Right lung (tissue), 10 donors: ENCODE measurements at places on chromosomes 6 and 20.

GRCh38 chr20:38002422-38002821, 30.8 kb downstream of the TTI1 start:
- no peak for DNase-seq

DNA sequence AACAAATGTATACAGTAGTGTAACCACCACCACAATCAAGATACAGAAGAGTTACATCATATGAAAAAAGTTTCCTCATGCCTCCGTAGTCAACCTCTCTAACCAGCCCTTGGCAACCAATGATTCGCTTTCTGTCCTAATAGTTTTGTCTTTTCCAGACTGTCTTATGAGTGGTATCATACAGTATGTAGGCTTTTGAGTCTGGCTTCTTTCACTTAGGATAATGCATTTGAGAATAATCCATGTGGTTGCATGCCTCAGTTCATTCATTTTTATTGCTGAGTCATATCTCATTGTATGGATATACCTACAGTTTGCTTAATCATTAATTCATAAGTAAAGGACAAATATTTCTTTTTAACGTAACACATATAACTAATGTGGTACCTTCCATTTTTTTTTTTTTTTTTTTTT, 86.4 kb upstream of the RIPOR2 start:
- no peak for DNase-seq

DNA sequence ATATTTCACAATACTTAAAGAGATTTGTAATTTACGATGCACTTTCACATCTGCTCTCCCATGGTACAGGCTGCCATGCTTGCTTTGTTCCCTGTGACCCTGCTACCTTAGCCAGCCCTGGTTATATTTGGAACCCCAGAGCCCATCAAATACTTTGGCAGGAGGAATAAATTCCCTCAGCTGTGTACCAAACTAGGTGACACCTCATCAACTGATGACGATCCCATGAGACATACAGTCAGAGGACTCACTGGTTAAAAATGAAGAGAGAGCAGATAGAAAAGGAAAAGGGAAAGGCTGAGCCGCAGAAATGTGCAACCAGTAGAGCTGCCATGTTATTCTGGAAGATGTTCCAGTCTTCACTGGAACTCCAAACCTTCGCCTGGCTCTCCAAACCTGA, 120.0 kb downstream of the SIM1 start:
- no peak for DNase-seq

GRCh38 chr6:112983713-112984261, 636.7 kb downstream of the RFPL4B start:
- peak; percentile 57 for DNase-seq

DNA sequence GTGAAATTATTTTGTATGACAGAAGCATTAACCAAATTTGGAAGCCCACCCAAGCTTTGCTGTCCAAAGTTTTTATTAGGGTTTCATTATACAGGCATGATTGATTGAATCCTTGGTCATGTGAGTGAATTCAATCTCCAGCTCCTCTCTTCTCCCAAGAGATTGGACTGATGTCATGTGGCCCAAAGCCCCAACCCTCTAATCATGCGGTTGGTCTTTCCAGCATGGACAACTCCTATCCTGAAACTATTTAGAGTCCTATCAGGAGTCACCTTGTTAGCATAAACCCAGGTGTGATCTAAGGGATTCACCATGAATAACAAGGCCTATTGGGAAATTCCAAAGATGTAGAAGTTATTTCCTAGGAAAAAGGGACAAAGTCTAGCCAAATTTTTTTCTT, 10.6 kb downstream of the POLR3F start:
- DNase-seq: no peak

DNA sequence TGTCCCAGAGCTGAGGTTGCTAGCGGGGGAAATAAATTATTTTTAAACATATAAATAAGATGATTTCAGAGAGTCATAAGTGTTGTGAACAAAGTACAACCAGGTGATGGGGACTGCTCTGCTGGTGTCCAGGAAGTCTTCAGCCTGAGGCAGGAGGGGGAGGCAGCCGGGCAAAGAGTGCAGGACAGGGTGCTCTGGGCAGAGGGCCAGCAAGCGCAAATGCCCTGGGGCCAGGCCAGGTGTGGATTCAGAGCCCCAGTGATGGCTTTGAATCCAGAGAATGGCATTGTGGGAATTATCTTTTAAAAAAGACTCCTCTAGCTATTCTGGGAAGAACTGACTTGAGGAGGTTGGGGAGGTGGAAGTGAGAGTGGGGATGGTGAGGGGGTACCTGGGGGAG, 1.6 kb downstream of the CLPSL1 start:
- DNase-seq: no peak

- no peak for DNase-seq
Observed at GRCh38 chr6:44511126-44511525, 123.6 kb downstream of the CDC5L start.

DNA sequence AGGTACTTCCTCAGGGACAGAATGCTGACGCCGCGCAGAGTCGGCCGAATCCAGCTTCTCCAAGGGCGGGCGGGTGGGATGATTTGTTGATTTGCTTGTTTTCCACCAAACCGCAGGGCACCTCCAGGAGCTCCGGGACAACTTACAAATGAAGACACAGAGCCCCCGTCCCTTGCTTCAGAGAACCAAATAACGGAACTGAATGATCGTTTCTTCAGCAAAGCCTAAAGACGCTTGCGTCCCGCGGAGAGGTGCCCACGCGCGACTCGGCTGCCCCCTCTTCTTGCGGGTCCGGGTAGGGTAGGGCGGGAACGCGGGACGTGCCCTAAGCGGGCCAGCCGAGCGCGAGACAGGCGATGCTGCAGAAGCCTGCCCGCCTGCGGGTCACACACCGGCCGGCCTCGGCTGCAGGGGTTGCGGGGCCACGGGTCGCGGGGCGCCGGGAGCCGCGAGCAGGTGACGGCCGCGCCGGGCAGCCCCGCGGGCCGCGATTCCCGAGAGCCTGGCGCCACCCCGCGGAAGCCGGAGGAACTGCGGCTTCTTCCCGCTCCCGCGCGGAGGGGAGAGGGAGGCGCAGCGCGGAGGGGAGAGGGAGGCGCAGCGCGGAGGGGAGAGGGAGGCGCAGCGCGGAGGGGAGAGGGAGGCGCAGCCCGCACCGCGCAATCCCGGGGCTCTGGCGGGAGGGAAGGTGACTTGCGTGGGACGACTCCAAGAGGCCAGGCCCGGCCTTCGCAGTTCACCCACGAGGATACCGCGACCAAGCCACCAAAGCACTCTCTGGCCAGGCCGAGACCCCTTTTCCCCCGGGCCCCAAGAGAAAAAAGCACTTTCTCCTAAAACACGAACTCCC, 7.7 kb upstream of the FOXF2 start:
- DNase-seq: peak; percentile 80

- no peak for DNase-seq
Observed at GRCh38 chr6:53327017-53327395, 21.7 kb downstream of the ELOVL5 start.

DNA sequence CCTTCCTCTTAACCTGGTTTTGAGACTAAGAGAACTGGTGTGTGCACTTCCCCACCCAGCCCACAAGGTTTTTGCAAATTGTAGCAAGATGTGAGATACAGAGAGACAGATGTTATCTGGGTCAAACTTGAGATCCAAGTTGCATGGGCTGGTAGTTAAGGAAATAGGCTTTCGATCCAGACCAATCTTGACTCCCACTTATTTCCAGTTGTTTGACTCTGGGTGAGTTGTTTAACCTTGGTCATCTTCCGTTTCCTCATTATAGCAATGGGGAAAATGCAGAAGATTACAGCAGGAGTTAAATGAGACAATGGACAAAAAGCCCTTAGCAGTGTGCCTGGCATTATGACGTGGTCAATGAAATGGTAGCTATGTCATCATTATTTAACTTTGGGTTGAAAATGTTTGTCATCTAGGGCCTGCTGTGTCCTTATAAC, 1.7 kb downstream of the SNX21 start:
- DNase-seq: no peak

GRCh38 chr20:24632581-24632980, 163.2 kb downstream of the SYNDIG1 start:
- no peak for DNase-seq

DNA sequence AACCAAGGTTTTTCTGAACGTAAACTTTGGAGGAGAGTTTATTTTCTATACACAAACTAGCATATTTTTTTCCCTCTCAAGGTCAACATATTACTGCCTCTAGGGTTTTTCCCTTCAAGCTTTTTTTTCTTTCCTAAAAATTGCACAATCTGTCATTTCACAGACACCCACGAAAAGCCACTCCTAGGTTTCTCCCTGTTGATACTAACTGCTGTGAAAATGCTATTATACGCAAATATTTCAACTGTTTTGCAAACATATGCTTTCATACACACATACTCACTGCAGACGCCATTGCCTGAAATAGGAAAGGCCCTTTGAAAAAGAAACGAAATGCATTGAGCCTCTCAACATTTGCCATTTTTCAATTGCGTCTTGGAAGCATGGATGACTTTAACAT, 333.0 kb downstream of the CD83 start:
- no peak for DNase-seq

DNA sequence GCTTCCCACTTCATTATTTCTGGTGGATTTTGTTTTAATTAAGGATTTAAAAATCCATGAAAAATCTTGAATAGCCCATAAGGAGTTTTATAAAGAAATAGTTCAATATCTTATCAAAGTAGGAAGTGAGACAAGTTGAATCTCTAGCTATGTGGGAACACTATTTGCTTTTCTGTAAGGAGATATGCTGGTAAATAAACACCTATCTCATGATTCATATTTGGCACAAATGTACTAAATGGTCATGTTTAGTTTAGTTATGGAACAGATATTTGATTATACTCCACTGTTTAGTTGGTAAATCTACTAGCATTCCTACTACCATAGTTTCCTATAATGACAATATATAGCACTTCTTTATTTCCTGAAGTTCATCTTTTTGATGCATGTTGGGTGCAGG, 239.9 kb upstream of the CEP162 start:
- DNase-seq: no peak

DNA sequence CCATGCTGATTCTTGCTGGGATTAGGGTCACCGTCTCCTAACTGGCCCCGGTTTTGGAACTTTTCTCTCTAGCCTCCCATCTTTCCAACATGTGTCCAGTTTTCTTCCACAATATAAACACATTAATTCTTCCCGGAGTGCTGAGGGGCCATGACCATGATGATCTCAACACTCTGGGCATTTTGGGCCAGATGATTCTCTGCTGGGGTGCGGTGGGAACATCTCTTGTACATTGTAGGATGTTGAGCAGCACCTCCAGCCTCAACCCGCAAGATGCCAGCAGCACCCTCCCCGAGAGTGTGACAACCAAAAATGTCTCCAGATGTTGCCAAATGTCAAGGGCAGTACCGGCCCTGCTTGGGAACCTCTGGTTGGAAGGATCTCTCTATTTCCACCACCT, 164.8 kb downstream of the TFAP2C start:
- DNase-seq: no peak

GRCh38 chr6:7373739-7374138, 15.8 kb downstream of the CAGE1 start:
- DNase-seq: no peak

- no peak for DNase-seq
Observed at GRCh38 chr6:146339716-146340115, 203.9 kb upstream of the RAB32 start.

GRCh38 chr20:59672576-59672975, 68.2 kb downstream of the PHACTR3 start:
- no peak for DNase-seq

DNA sequence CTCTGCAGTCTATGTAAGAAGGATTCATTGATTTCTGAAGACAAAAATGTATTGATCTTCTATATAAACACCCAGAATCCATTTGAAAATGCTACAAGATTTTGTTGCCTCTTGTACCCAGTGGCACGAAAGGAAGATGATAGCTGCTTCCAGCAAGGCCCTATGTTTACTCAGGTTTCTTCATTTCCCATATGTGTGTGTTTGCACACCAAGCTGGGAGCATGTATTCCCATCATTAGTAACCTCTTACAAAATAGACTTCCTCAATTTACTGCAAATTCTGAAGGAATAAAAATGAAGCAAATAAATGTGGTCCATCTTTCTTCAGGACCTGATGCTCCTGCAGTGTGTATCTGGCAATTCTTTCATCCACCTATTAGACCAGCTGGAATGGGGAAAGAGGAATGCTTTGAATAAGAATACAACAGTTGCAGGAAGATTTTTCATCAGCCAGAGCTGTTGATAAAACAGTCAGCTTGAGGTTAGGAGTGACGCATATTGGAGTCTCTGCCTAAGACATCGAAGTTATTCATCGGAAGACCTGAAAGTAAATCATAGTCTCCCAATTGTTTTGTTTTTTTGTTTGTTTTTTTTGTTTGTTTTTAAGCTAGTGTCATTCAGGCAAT, 132.3 kb downstream of the PDE7B start:
- no peak for DNase-seq

DNA sequence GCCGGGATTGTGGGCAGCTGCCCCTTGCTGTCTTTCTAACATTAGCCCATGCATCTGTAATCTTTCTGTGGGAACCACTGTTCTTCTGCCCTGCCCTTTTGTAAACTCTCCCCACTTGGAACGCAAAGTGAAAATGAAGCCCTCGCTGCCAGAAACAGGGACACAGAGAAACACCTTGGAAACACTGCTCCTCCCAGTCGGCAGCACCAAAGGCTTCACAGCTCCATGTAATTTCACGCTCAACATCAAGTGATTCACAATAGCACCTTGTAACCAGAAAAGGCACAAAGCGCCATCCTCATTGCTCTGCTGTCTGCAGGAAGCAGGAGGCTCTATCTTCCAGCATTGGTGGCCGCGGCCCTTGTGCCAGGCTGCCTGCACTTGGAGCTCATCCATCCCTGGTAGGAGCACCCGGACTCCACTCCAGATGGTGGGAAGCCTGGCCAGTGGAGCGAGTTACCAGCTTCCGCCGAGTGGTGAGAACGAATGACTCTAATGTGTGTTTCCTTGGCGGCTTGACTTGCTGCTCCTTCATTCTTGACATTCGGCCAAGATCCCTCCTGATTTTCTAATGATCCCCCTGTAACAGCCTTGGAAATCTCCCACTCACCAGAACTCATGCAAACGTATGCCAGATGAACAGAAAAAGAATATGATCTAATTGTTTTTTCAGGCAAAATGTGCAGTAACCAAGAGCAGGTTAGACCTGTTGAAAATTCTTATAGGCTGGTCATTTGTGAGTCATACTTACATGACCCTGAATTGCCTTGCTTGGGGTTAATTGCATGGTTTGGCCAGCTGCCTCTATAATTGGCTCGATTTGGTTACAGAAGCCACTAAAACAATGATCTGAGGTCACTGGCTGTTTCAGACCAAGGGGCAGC, 169.1 kb upstream of the CDYL start:
- DNase-seq: no peak

DNA sequence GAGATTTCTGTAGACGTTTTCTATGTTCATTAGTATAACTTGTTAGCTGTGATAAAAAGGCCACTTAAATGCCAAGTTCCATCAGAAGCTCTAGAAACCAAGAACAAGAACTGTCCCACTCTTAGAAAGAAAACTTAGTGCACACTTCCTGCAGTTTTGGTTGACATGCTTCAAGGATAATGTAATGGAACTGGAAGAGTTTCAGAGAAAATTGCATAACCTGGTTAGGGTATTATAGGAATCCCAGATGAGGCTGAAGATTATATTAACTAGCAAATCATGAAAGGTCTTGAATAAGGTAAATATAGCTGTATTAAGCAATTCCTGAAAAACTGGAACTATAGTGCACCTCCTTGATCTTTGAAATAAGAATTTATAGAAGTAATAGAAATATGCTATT, 1.8 kb upstream of the PHACTR2 start:
- no peak for DNase-seq

GRCh38 chr6:146050168-146050567, 21.3 kb downstream of the GRM1 start:
- no peak for DNase-seq
